ENCODE measurements at places on chromosomes 11 and 22.

DNA sequence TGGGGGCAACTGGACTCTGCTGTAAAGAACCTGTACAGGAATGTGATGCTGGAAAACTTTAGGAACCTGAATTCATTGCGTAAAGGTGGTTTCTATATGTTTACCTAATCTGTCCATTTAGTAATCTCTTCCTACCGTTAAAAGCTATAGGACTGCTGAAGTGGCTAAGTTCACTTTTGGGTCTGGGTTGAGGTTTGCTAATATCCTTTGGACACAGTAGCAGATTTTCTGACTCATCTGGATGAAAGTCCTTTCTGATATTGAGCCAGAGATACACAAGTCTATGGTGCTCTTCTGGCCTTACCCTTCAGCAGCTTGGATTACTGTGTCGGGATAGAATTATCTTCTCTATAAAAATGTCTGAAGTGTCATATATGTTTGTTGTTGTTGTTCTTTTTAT lies 16.9 kb downstream of the ZNF215 start:
- DNase-seq, result no peak

DNA sequence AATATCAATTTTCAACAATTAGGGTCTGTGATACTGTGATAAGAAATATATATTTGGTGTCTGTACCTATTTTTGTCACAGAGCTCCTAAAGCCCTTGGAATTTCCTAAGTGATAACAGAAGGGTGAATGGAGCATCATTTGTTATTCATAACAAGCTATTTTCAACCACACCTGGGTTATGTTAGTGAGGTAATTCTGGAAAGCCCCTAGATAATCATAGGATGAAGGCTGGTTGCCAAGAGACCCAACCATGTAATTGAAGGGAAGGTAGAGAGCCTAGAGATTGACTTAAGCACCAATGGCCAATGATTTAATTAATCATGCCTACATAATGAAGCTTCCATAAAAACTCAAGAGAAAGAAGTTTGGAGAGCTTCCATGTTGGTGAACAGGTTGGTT lies 109.4 kb downstream of the KIF18A start:
- DNase-seq, result no peak

GRCh38 chr11:6598555-6598954 lies 4.9 kb downstream of the RRP8 start:
- DNase-seq, result no peak

GRCh38 chr22:24460418-24461089 lies 33.2 kb downstream of the ADORA2A start:
- DNase-seq, result no peak

- DNase-seq, result no peak
Observed at GRCh38 chr11:74276581-74276980, 34.9 kb downstream of the P4HA3 start.

GRCh38 chr22:27561286-27561904 lies 240.2 kb downstream of the MN1 start:
- DNase-seq, result no peak

- no peak for DNase-seq
Observed at GRCh38 chr11:127039591-127039990, 39.0 kb upstream of the KIRREL3 start.

DNA sequence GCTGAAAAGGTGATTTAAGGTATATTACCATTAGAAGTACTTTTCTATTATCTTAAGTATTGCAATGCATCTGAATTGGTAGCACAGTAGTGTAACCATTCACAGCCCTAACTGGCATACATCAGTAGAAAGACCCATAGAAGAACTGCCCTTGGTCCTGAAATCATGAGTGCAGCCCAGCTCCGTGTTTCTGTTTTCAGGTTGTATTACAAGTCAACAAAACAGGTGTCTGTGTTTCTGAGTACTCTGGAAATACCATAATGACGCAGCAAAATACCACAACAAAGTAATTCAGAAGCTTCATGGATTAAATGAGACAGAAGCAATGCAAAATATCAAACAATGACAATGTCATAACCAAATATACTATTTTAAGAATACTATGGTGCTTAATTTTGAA lies 226.3 kb downstream of the OPCML start:
- no peak for DNase-seq

DNA sequence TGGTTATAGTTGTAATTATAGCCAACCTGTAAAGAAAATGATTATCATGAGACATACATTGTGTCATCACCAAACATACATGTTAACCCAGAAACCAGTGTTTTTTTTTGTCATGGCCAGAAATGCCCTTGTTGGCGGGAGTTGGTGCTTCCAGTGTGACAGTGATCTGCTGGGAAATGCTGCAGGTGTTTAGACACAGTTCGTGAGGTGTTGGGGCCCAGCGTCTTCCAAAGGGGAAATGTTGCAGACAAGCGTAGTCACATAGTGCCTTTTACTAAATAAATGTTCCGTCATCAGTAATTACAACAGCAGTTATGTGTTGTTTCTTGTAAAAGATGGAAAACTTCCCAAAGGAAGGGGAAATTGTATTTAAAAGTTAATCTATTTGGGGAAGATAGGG lies 92.6 kb upstream of the GAL start:
- no peak for DNase-seq

- no peak for DNase-seq
Observed at GRCh38 chr11:119903389-119903788, 174.4 kb upstream of the NECTIN1 start.

GRCh38 chr22:21931056-21931455 lies 21.6 kb downstream of the PPM1F start:
- no peak for DNase-seq

GRCh38 chr11:31646216-31646615 lies 136.6 kb downstream of the ELP4 start:
- DNase-seq, result no peak

DNA sequence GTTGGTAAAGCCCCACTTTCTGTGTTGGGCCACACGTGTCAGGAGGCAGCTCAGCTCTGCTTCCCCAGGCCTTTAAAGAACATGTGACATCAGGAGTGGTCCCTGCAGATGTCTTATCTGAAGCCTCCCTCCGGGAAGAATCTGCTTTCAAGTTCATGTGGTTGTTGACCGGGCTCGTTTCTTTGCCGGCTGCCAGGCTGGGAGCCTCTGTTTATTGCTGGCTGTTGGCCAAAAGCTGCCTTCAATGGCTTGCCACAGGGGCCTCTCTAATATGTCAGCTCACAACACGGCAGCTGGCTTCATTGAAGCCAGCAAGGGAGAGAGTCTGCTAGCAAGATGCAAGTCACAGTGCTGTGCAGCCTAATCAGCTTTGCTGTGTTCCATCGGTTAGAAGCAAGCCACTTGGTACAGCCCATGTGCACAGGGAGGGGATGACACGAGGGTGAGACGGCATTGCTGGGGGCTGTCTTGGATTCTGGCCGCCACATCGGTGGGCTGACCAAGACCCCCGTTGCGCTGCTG lies 14.6 kb downstream of the MRGPRF start:
- no peak for DNase-seq

GRCh38 chr11:128852327-128853023 lies 14.6 kb downstream of the KCNJ1 start:
- no peak for DNase-seq

DNA sequence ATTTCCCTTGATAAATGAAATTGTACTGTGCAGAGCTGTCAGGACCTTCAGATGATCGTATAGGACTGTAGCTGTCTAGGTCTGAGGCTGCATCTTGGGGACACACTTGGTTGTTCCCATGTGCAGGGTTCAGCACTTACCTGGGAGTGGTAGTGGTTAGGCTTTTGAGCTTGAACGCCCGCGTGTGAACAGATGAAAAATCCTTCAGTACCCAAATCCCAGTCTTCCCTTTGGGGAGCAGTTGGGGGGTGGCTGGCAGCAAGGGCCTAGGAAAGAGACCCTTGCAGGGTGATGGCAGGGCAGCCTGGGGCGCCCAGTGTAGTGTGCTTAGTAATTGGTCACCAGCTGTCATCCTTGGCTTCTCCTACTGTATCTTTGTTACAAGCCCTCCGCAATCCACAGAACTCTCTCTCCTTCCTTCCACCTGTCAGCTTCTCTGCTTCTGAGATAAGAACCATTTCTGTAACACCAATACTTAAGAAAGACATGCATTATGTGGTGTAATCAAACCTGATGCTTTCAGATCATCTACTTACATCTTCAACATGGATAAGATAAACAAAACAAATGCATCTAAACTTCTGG lies 64.6 kb downstream of the MORC2 start:
- DNase-seq, result no peak

DNA sequence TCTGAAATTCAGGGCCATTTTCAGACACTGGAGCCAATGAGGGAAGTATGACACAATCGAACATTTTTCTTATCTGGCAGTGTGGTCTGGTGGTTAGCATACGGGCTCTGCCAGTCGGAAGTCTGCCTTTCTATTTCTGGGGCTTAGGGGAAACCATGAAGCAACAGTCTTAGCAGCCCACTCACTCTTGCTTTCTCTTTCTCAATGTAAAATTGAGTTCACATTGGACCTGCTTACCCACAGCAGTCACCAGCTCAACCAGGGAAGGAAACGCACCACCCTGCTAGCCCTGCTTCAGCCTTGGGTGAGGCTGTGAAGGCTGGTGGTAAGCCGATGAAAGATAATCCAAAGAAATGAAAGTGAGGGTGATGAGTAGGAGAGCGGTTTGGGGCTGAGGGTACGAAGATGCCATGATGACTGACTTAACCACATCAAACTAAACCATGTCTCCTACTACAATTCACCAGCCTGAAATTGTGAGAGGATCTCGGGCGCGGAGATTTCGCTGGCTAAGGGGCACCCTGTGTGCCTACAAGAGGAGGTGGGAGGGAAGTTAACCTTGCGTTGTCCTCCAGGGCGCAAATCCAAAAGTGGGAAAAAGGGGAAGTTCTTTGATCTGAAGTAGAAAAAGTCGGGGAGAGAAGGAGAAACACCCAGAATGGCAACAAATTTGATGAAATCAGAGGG lies 2.0 kb upstream of the LMO2 start:
- DNase-seq, result no peak

DNA sequence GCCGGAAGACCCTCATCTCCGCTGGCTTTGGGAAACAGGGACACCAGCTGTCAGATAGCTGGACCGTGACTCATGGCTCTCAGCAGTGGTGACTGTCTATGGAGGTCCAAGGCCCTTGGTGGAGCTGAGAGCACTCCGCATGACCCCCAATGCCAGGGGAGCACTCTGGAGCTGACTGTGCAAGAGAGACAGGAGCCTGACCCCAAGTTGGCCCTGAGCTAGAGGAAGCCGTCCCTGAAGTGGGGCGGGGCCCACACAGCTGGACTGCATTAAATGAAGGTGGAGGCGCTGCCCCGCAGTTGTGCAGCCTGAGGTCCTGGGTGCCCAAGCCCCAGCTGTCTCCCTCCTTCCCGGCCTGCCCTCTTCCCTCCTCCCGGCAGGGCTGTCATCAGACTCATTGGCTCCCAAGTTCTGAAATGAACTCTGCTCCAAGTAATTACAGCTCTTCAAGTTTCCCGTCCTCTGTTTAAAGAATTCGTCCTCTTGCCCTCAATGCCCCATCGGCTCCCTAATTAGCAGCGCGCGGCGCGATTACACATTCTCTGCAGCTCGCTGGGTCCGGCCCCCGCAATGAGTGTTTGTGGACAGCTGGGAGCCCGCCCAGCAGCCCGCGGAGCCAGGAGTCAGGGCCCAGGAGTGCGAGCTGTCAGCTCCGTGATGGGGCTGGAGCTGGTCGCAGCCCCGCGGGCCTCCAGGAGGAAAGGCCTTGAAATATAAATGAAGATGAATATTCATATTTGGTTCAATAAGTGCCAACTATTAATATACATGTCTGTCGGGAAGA lies 93.2 kb upstream of the LMO1 start:
- DNase-seq, result no peak

DNA sequence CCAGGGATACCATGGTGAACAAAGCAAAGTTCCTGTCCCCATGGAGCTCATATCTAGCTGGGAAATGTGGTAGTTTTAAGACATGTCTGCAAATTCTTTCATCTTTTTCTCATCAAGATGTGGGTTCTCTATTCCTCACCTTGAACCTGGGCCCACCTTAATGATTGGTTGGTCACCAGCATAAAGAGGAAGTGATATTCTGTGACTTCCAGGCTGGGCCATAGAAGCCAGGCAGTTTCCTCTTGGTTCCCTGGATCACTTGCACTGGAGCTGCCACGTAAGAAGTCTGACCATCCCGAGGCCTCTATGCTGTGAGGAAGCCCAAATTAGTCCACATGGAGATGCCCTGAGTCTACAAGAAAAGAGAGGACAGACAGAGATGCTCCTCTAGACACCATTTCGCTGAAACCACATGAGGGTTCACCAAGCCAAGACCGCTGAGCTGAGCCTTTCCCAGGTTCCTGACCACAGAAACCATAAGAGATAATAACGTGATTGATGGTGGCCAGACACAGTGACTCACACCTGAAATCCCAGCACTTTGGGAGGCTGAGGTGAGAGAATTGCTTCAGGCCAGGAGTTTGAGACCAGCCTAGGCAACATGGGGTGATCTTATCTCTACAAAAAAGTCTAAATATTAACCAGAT lies 119.5 kb upstream of the ISX start:
- no peak for DNase-seq

DNA sequence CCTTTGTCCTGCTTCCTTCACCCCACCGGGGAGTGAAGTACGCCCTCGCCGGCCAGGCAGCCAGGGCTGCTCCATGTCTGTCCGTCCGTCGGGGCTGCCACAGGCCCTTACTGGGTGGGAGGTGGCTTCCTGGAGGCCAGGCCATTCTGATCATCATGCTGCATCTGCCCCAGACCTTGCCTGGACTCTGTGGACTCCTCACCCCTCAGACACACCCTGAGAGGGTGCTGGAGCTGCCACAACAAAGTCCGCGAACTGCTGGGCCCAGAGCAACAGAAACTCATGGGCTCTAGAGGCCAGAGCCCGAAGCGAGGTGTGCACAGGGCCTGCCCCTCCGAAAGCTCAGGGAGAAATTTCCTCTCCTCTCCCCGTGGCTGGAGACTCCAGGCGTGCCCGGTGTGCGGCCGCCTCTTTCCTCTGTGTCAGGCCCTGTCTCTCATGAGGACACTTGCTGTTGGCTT lies 124.2 kb downstream of the KCNQ1OT1 start:
- no peak for DNase-seq

GRCh38 chr11:95103701-95104100 lies 14.1 kb downstream of the ENDOD1 start:
- no peak for DNase-seq

GRCh38 chr11:93529707-93530467 lies 13.3 kb downstream of the SMCO4 start:
- no peak for DNase-seq

DNA sequence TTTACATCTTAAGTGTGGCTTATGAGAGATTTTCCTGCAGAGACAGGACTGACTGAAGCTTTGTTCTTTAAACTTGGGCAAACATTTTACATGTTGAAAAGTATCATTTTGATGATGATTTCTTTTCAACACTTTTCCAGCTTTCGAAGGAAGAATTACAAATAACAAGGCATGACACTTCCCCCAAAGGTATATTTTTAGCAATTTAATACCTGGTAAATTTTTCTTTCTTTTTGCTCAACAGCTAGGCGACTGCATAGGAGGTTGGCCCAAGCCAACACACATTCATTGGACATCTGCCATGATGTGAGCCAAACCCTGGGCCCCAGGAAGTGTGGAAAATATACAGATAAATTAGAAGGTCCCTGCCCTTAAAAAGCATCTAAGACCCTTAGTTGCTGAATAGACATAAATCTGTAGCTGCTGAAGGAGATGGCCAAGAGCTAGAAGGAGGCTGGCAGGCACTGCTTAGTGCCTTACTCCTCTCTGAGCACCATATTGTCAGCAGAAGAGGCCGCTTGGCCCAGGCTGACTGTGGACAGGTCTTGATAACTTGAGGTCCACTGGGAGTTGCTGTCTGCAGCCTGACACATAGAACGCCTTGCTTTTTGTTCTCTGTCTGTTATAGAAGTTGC lies 53.3 kb upstream of the CD44 start:
- no peak for DNase-seq
